ENCODE measurements at places on chromosomes 5 and 9. TPM values are rescaled to one million over a fixed set of nuclear protein-coding genes. Genes with fewer than 3 reads are reported as not detected.

PCDHB4 gene
- total RNA-seq = 0.09 TPM

LCN12 gene
- total RNA-seq = 14.2 TPM

CAVIN4 gene
- 0.83 TPM for total RNA-seq

SPATA9 gene
- total RNA-seq = 0.55 TPM

ACOT12 gene
- not detected for total RNA-seq

PTPN3 gene
- 19.0 TPM for total RNA-seq

DNA sequence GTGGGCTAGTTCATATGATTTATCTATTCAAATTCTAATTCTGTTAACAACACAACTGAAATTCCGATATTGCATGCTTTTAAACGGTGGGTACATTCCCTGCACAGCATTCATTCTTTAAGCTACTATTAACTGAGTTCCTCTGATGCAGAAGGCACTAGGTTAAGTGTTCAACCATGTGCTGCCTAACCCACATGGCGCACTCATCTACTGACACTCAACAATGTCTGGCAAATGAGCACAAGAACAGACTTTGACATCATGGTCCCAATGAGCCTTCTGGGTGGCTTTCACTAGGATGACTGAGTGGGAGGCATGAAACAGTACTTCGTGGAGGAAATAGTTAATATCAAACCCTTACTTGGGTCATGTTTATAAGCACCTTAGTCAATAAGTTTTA, 10.2 kb downstream of the NREP start:
- no peak for DNase-seq

GRCh38 chr5:68167195-68167651, 48.3 kb upstream of the PIK3R1 start:
- no peak for DNase-seq

GRCh38 chr5:124301850-124302249, 444.6 kb downstream of the ZNF608 start:
- no peak for DNase-seq

- no peak for DNase-seq
Measured at GRCh38 chr5:10338686-10339057, 14.8 kb upstream of the MARCHF6 start.

DNA sequence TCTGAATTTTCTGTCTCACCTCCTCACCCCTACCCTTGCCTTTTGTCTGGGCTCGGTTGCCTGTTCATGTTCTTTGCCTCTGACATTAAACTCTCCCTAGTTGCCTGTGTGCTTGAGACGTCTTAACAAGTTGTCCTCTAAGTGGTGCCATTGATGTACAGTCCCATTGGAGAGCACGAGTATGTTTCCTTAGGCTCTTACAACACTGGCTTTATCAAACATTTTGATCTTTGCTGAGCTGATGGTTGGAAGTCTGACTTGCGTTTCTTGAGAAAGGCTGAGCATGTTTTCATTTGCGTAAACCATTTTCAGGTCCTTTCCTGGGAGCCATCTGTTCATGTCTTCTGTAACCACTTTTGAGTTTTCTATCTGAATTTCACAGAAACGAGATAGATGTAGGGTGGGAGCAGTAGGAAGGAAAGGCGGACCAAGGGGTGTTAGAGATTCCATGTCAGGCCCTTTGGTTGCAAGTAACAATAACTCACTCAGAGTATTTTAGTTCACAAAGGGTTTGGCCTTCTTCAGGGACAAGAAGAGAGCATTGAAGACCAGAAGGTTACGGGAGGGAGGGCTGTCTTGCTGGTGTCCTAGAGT, 35.4 kb downstream of the OTULIN start:
- DNase-seq = no peak

Data from PC-9 (cell line).